ENCODE measurements at places on chromosomes 5 and 9.

DNA sequence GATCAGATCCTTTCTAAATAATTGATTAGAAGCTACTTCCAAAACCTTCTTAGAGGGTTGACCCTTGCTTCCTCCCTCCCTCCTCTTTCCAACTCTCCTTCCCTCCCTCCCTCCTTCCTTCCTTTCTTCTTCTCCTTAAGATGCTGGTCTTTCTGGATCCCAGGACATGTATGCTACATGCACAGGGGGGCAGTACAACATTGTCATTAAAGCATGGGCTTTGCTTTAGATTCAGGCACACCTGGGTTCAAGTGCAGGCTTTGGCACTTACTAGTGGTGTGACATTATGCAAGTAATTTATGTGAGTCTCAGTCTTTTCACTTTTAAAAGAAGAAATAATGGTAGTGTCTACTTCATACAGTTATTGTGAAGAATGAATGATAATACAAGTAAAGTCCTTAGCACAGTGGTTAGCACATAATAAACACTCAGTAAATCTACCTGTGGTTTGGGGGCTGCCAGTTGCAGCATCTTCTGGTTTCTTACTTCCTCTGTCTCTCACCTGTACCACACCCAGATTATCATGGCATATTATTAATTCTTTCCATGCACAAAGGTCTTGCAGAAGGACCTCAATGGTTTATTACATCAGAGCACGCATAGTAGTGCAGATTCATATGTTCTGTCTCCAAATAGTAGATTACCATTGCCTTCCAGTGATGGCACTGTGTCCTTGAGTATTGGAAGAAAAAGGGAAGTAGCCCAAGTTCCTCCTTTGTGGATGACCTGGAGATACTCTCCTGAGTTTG, 154.1 kb downstream of the ARHGAP26 start:
- DNase-seq: no peak

GRCh38 chr5:176810081-176810597, at the start of gene UNC5A:
Gene UNC5A, plus strand, starts transcription at chr5:176810559. Its CDS starts 192 bp downstream, at chr5:176810751.
- DNase-seq: peak; percentile 76

DNA sequence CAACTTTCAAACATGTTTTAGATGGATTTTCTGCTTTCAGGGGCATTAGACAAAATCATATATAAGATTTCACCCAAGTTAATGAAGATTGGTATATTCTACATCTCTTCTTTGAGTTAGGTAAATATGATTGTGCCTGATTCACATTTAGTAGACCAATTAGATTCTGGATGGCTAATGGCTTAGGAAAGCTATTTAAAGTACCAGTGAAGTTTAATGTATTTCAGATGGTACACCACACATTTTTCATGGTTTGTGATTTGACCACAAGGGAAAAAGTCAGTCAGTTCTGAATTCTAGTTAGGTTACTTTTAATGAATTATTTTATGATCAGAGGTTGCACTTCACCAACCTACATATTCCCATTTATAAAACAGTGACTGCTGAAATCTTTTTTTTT, 409.7 kb downstream of the ADGRV1 start:
- no peak for DNase-seq

DNA sequence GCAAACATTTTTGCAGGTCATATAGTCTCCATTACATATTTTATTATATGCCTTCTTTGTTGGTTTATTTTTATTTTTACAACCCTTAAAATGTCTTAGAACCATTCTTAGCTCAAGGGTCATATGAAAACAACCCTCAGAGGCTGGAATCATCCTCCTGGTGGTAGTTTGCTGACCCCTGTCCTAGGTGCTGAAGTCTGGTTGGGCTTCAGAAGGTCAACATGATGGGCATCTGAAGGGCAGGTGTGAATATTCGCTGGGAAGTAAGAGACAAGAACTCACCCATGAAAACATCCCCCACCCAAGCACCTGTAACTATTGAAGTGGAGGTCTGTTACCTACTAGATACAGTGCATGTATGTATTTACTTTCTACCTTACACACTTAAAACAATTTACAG, 75.4 kb downstream of the OSMR start:
- no peak for DNase-seq

DNA sequence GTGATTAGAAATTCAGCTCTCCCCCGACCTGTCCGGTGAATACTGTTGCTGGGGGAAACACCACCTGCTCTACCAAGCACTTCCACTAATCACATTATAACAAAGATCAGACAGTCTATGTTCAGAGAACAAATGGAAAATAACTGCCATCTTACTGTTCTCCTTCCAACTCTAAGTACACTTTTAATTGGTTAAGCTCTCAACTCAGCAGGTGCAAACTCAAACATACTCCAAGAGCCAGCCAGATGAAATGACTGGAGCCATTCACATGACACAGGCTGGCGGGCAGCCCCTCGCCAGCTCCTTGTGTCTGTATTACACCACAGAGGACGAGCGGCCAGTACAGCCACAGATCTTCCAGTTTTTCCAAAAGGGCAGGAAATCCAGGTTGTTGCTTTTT, 16.1 kb downstream of the LIFR start:
- no peak for DNase-seq

- no peak for DNase-seq
Observed at GRCh38 chr5:19891658-19892057, 96.3 kb downstream of the CDH18 start.

DNA sequence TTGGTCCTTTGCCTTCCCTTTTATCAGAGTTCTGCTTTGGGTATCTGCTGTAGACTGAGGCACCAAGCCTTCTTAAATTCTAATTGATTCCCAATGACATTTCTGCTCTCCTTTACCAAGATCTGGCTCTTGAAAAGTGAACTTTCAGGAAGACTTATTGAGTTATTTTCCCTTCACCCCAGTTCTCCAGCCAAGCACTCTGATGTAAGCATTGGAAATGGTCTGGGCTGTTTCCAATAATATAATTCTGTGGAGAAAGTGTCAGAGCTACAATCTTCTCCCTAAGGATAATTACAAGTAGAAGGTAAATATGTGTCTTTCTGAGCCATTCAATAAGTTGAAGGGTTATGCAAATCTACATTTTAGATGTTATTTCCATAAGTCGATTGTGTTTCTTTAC, 30.8 kb downstream of the BTF3 start:
- no peak for DNase-seq

DNA sequence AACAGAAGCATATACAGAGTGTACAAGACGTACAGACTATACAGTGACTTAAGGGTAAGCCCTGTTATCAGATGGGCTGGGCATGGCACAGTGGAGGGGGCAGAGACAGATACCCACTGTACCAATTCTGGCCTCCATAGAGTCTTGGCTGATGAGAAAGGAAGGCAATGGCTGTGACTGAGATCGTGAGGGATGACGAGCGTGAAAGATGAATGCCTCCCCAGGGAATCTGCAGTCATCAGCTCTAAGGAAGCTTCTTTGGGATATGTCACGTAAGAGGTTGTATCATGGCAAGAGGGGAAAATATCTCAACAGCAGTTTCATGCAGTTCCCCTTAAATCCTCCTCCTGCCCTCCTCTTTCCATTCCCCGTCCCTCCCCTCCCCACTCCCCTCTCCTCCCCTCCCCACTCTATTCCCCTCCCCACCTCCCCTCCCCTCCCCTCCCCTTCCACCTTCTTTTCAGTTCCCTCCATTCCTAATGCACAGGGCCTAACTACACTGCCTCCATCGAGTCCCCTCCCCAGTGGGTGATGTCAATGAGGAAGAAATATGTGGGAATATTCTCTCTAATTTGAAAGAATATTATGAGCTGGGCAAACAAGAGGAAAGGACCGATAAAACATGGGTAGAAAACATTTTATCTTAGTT, 226.4 kb upstream of the DAP start:
- DNase-seq: no peak

DNA sequence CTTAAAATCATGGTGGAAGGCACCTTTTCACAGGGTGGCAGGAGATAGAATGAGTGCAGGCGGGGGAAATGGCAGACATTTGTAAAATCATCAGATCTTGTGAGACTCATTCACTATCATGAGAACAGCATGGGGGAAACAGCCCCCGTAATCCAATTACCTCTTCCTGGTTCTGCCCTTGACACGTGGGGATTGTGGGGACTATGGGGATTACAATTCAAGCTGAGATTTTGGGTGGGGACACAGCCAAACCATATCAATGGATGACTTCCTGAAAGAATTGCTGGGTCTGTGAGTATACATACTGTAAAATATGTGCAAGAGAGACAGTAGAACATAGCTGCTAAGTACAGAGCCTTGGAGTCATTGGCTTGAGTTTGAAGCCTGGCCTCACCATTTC, 47.0 kb downstream of the KIAA1958 start:
- no peak for DNase-seq

GRCh38 chr5:105754056-105754455, 1916.7 kb downstream of the EFNA5 start:
- no peak for DNase-seq

DNA sequence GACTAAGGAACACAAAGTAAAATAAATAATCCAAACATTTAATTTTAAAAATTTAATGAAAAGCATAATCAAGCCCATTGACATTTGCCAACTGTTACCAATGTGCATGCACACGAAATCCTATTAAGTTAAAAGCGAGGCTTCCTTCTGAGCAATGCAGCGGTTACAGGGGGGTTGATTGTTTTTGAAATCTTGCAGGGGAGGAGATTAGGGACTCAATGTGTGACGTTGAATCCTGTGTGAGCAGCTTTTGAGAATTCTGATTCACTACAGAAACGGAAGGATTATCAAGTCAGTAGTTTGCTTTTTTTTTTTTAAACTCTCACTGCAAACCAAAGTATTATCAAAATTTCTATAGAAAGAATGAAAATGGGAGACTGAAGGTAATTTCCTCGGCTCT, 109.5 kb downstream of the PRKACG start:
- no peak for DNase-seq

- DNase-seq: no peak
Observed at GRCh38 chr5:171757853-171758535, 27.6 kb upstream of the SMIM23 start.

DNA sequence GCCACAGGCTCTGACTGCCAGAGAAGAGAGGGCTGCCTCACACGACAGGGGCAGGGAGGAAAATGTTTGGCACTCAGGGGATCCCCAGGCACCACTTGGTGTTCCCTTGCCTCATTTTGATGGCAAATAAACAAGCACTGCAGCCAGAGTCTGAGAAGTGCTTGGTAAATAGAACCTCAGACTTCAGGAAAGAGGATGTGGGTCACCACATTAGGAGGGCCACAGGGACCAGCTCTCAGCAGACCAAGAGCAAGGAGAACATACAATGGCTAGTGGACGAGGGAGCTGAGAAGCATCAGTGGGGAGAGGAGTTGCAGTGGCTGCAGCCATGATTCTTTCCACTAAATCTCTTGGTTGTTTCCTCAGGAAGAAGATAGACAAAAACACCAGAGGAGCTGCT, 413.9 kb downstream of the GADD45G start:
- DNase-seq: no peak

- DNase-seq: no peak
Observed at GRCh38 chr9:3960661-3961144, 339.2 kb downstream of the GLIS3 start.

GRCh38 chr5:145976431-145977155, 40.2 kb downstream of the SH3RF2 start:
- DNase-seq: no peak

DNA sequence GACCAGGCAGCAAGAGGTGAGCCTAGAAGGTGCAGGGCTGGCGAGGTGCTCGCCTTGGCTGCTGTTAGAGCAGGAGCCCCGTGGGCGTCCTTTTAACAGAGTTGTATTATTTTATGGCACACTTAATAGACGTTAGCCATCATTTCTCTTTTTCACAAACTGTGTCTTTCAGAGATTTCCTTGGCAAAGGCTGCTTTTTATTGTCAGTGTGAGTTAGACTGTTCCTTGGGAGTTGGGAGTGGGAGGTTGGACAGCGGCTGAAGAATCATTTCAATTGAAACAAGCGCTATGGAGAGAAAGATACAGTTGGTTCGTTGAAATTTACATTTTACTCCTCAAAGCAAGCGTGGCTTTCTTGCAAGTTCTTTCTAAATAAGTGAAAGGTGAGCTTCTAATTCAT, 133.2 kb downstream of the TRIO start:
- DNase-seq: no peak

DNA sequence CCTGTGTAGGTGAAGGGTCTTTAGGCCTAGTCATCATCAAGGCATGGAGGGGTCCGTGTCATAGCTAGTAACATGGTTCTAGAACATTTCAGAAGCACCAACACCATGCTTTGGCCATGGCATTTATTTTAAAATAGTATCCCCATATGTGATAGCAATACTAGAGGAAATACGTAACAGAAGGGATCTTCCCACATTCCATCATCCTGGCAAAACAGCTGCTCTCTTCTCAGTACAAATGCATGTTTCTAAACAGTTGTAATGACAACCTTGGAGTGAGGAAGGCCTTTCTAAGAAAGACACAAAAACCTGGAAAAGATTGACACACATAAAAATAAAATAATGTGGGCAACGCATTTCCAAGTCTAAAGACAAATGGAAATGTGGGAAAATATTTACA, 97.6 kb downstream of the GADD45G start:
- no peak for DNase-seq

GRCh38 chr5:58077416-58077815, 382.5 kb downstream of the PLK2 start:
- no peak for DNase-seq

GRCh38 chr5:126234563-126235195, 188.5 kb upstream of the GRAMD2B start:
- DNase-seq: no peak

GRCh38 chr9:130271473-130271872, 5.9 kb downstream of the HMCN2 start:
- DNase-seq: no peak

- DNase-seq: no peak
Observed at GRCh38 chr5:175627739-175628138, 30.1 kb upstream of the HRH2 start.

GRCh38 chr5:131378721-131379541, 115.1 kb downstream of the CDC42SE2 start:
- DNase-seq: no peak

All from activated naive CD8-positive, alpha-beta T cell treated with anti-CD3 and anti-CD28 coated beads for 36 hours (primary cell).